ENCODE measurements at places on chromosomes 3 and 15. TPM values are rescaled to one million over a fixed set of nuclear protein-coding genes. Genes with fewer than 3 reads are reported as not detected.

MRPL46 gene
- 42.8 TPM for polyA plus RNA-seq

MYZAP gene
- polyA plus RNA-seq = 71.6 TPM

GAP43 gene
- polyA plus RNA-seq = 0.08 TPM

C3orf33 gene
- polyA plus RNA-seq = 0.57 TPM

GABRB3 gene
- 0.45 TPM for polyA plus RNA-seq

CCNL1 gene
- 62.5 TPM for polyA plus RNA-seq

RAD51 gene
- polyA plus RNA-seq = 2.5 TPM

TMA7 gene
- polyA plus RNA-seq = 613 TPM

FEZF2 gene
- polyA plus RNA-seq = not detected

PCOLCE2 gene
- polyA plus RNA-seq = 1.4 TPM

SLC15A2 gene
- polyA plus RNA-seq = 2.6 TPM

IGSF11 gene
- 0.67 TPM for polyA plus RNA-seq

THUMPD3 gene
- 24.7 TPM for polyA plus RNA-seq

GPR87 gene
- polyA plus RNA-seq = 75.3 TPM

ZFYVE19 gene
- polyA plus RNA-seq = 45.5 TPM

ULK3 gene
- 68.8 TPM for polyA plus RNA-seq

WDR72 gene
- 0.04 TPM for polyA plus RNA-seq

MB21D2 gene
- 1.6 TPM for polyA plus RNA-seq

ILDR1 gene
- 1.9 TPM for polyA plus RNA-seq

PCBP4 gene
- polyA plus RNA-seq = 18.7 TPM

Data from esophagus (tissue), 2 donors.